Activated CD4-positive, alpha-beta T cell treated with anti-CD3 and anti-CD28 coated beads for 4 hours (primary cell): ENCODE measurements at places on chromosomes 7 and 10.

- no peak for DNase-seq
These were observed 153.0 kb downstream of the GRK5 start for GRCh38 chr10:119360181-119360921.

- no peak for DNase-seq
These were observed 177.1 kb upstream of the SVIL start for GRCh38 chr10:29811751-29812427.

- no peak for DNase-seq
These were observed 113.2 kb upstream of the GPR26 start for GRCh38 chr10:123552760-123553554.

DNA sequence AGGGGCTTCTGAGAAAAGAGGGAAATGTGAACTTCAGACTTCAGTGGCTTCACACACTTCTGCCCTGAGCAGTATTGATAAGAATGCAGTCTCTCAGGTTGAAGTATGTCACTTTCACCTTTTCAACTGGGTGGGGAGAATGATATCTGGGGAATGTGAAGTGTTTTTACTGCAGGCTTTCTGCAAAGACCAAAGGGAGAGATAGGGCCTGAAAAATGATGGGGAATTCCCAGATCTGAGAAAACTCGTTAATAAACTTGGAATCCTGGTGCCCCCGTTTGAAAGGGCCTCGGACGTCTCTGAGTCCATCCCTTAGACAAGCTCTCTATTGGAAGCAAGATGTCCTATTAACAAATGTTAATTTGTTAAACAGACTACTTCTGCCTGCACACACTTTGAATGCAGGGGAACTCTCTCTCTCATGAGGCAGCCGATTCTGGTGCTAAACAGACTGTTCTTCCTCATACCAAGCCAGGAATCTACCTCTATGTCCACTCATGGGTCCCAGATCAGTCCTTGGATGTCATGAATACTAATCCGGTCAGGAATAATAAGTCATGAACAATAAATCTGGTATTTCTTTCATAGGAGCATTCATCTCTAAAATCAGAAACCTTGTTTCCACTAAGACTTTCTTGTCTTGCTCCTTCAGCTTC lies 193.6 kb downstream of the JCAD start:
- DNase-seq, result no peak

DNA sequence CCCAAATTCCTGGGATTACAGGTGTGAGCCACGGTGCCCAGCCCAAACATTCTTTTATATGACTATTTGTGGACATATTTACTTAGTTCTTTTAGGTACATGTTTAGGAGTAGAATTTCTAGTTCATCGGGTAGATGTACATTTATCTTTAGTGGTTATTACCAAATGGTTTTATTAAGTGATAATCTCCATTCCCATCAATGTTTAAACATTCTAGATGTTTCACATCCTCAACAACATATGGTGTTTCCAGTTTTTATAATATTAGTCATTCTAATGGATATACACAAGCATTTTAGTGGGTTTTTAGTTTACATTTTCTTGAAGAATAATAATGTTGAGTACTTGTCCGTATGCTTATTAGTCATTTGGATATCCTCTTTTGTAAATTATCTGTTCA lies 131.7 kb downstream of the RTKN2 start:
- no peak for DNase-seq

DNA sequence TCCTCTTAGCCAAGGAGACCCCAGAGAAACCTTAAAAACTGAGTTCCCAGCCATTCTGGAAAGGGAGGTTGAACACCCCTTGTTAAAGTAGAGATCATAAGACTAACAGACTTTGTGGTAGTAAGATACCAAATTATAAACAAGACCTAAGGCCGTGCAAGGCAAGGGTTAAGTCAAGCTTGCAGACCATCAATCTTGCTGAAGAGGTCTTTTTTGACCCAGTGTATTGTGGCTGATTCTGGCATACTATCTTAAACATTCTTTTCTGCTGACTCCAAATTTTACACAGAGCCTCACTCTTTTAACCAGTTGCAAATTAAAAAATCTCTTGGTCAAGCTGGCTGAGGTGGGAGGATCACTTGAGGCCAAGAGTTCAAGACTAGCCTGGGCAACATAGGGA lies 1.2 kb upstream of the TBRG4 start:
- DNase-seq, result no peak

DNA sequence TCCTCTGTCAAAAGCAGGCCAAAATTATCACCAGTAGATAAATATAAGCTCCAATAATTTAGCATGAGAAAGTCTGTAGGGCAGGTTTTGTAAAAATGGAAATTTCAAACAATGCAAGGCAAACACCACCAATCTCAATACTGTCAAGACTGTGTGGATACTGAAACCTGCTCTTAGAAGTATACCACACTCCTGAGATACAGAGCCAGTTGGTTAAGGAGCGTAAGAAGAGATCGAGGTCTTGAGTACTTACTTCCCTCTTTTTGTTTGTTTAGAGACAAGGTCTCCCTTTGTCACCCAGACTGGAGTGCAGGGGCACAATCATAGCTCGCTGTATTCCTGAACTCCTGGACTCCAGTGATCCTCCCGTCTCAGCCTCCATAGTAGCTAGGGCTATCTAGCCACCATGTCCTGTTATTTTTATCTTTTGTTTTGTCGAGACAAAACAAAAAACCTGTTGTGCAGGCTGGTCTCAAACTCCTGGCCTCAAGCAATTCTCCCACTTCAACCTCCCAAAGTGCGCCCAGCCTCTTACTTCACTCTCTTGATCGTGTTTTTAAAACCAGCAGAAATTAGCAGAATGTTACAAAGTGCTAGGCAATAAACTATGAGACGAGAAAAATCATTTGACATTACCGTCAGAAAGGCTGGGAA lies 205.7 kb downstream of the PARD3 start:
- no peak for DNase-seq

DNA sequence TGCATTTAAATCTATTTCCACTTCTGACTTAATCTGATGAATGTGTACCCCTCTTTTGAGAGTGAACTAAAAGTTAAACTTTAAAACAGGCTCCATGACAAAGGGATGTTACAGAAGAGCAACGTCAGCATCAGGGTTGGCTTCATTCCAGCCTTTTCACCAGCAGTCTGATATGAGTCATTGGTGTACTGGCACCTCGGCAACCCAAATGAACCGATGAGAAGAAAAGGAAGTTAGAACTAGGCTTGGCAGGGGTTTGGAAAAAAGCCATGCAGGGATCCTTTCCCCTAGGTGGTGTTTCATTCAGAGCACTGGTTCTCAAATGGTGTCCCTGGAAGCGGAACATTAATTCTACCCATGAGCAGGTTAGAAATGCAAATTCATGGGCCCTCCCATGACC lies 53.6 kb downstream of the SEC61G start:
- DNase-seq, result no peak

GRCh38 chr10:88159127-88159829 lies 295.9 kb downstream of the PTEN start:
- DNase-seq, result no peak

DNA sequence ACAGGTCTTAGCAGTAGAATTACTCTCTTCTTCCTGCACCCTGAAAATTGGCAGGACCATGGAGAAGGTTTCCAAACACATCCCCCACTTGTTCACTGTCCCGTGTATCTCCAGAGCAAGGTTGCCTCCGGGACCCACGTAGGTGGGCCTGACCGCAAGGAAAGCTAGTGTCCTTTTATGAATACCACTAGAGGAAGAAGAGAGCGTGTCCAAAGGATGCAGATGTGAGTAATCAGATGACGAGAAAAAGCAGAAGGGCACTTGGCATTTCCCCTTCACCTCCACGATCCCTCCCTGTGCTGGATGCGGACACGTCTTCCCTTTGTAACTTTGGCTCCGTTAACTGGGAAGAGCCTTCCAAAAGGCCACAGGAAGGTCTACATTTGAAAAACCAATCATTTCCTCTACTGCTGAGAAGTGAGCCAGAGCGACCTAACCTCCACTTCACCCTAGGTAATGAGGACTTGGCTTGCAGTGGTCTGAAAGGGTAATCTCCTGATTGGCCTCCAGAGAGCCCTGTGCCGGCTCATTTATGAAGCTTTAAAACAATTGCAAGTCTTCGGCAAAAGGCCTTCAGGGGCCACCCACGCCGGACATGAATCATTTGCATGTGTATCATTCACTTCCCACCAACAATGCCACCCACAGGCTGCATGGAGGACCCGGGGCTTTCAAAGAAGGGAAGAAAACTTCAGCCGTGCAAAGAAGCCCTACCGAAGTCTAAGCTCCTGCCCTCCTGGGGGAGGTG lies 55.4 kb downstream of the LYZL1 start:
- no peak for DNase-seq

DNA sequence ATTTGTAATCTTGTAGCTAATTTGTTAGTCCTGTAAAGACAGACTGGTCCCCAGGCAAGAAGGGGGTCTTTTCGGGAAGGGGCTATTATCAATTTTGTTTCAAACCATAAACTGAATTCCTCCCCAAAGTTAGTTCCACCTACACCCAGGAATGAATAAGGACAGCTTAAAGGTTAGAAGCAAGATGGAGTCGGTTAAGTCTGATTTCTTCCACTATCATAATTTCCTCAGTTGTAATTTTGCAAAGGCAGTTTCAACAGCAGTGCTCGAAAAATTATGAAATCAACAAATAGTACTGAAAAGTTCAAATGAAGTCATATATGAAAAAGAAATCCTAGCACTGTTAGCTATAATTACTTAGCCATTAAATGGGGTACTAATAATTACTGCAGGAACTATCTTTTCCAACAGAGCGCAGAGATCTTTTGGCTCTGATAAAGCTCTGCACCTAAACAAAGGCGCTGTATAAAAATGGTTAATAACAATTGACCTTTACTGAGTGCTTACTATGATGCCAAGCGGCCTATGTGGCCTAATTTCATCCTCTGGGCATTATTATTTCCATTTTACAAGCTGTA lies 756 bp upstream of the SEC24C start:
- DNase-seq, result no peak

- DNase-seq, result no peak
These were observed 21.3 kb downstream of the DOCK1 start for GRCh38 chr10:126926568-126926967.

GRCh38 chr7:73809467-73809951 lies 21.3 kb upstream of the CLDN4 start:
- no peak for DNase-seq

- DNase-seq, result no peak
These were observed 289.9 kb upstream of the SP8 start for GRCh38 chr7:21076574-21076973.

- DNase-seq, result no peak
These were observed at the start of gene ITPRID1 for GRCh38 chr7:31513790-31514189. Gene ITPRID1 (plus strand): TSS chr7:31514090. CDS start chr7:31553025, 38,935 bp downstream.

GRCh38 chr10:11234857-11235531 lies 217.3 kb downstream of the CELF2 start:
- no peak for DNase-seq

- no peak for DNase-seq
These were observed 20.3 kb upstream of the MYH16 start for GRCh38 chr7:99252166-99252895.

DNA sequence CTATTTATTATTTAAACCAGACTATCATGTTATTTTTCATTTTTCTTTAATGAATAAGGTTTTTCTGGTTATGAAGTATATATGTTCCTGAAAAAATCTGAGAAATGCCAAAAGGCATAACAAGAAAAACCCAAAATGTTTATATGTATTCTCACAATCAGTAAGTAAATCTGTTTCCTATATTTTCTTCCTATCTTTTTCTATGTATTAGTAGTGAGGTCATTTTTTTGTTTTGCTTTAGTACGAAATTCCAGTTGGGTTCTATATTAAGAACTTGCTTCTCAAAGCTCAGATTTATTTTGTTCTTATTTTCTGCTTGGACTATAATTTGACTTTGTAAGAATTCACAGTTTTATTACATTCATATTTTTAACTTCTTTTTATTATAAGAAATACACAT lies 287.5 kb upstream of the NFE2L3 start:
- no peak for DNase-seq

DNA sequence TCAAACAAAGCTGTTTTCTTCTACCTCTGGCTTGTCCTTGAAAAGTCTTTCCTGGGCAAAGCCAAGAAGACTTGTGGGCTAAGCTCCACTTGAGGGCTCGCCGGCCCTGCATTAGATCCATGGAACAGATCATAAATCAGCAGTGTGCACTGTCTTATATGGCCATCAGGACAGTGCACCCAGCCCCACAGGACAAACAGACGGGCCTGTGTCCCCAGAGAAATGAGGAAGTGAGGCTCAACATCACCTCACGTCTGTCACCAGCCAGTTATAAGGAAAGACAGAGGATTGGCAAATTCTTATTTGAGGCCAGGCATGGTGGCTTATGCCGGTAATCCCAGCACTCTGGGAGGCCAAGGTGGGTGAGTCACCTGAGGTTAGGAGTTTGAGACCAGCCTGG lies 12.3 kb upstream of the IFT22 start:
- DNase-seq, result no peak

GRCh38 chr10:14773551-14774213 lies 1.0 kb downstream of the FAM107B start:
- no peak for DNase-seq

DNA sequence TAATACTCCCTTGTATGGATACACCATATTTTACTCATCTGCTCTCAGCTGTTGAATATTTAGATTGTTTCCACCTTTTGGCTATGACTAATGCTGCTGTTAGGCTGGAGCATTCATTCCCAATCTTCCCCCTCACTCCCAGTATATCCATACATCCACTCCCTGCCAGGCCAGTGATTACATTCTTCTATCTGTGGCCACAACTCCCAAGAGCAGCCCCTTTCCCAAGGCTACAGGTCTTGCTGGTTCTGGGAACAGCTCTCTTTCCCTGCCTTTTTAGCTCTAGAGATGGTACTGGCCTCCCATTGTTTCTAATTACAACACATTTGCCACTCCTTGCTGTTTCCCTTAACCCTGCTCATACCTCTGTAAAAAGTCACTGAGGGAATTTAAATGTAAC lies 28.2 kb downstream of the SFR1 start:
- DNase-seq, result no peak

- no peak for DNase-seq
These were observed 2.0 kb downstream of the FLNC start for GRCh38 chr7:128831994-128832879.

GRCh38 chr10:11810313-11810766 lies 12.8 kb upstream of the PROSER2 start:
- DNase-seq, result no peak

DNA sequence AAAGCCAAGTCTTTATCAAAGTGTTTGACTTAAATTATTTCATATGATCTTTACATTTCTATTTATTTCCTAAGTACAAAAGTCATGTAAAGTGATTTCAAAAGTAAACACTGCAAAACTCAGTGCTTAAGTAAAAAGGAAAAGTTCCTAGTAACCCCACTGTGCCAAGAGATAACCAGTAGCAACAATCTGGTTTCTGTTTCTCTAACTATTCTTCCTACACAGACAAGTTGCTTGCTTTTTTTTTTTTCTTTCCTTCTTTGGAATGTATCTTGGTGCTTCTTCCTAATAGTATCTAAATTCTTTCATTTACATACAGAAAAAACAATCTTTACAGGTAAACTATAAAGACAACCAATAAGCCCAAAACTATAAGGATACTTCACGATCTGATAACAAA lies 3.1 kb downstream of the JCAD start:
- no peak for DNase-seq

GRCh38 chr7:95986178-95986764 lies 213.9 kb downstream of the DYNC1I1 start:
- no peak for DNase-seq

GRCh38 chr7:75870557-75871161 lies 8.2 kb upstream of the RHBDD2 start:
- DNase-seq, result no peak

GRCh38 chr7:21565614-21566013 lies 22.8 kb downstream of the DNAH11 start:
- DNase-seq, result no peak
